ENCODE measurements at places on chromosomes 5 and 9.
A peak's percentile ranks its signal among the peaks of the same experiment; 100 is the strongest.

- DNase-seq, result no peak
These were observed 87.1 kb upstream of the CKMT2 start for GRCh38 chr5:81146031-81146430.

DNA sequence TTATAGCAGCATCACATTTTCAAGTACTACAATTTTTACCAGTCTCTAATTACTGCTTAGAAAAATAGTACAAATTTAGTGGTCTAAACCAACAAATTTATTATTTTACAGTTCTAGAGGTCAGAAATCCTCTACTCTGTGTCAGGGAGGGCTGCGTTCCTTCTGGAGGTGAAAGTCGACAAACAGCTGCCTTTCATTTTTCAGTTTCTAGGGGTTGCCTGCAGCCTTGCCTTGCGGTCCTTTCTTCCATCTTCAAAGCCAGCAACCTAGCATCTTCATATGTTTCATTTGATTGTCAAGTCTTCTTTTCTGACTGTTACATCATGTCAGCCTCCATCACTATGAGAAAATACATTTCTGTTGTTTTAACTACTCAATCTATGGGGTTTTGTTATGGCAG lies 1022.1 kb downstream of the CDH18 start:
- no peak for DNase-seq

GRCh38 chr5:73431204-73431851 lies 17.2 kb downstream of the FOXD1 start:
- DNase-seq, result no peak

GRCh38 chr5:145946112-145946861 lies 9.9 kb downstream of the SH3RF2 start:
- DNase-seq, result peak; percentile 78

- DNase-seq, result no peak
These were observed 29.5 kb downstream of the KCNN2 start for GRCh38 chr5:114391321-114391720.

DNA sequence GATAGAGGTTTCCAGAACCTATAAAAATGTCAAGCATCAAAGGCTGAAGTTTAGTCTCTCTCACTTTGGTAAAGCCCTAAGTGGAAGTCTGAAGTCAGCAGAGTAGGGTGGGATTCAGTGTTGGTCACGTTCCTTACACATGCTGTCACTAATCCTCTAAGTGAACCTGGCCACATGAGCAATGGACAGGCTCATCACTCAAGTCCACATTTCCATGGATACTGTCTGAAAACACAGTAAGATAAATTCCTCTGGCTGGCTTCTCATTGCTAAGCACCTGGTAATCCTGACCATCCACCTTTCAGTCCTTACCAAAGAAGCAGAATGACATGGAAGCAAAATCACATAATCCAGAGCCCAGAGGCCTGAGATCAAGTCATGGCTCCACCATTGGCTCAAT lies 43.8 kb downstream of the GNA14 start:
- DNase-seq, result no peak

DNA sequence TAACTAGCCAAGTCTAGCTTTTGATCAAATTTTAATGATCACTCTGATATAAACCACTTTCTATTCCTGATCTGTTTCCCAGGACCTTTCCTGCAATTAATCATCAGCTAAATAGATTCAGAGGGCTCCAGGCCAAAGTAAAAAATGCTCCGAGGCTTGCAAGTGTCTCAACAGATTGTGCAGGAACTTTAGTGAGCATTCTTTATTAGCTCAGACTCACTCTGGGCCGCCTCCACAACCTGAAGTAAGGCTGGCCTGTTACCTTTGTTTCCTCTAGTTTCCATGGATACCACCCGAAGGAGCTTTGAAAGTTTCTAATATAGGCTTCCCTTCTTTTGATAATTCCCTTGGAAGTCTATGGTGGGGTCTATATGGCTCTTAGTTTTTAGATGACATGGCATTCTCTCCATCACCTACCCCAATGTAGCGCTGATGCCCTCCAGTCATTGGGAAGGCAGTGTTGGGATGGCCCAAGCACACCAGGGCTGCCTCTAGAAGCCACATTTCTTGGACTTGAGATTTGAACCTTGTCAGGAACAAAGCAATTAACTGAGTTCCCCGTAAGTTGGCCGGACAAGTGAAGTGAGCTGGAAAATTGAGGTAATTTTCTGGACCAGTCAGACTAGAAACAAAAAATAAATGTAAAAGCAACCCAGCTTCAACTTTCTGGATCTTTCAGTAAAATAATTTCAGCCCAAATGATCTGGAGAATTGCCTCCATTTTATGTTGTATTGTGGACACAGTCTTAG lies 97.6 kb upstream of the LHFPL2 start:
- no peak for DNase-seq

- DNase-seq, result peak; percentile 83
These were observed 95.3 kb upstream of the SLC12A2 start for GRCh38 chr5:127988146-127988760.

GRCh38 chr5:98101131-98101530 lies 672.3 kb upstream of the RGMB start:
- no peak for DNase-seq

Measured in HS-5 (cell line).